Epithelial cell of esophagus (primary cell): ENCODE measurements at places on chromosomes 12 and 14.

- no peak for DNase-seq
Observed at GRCh38 chr12:21780786-21781185, 6.3 kb upstream of the KCNJ8 start.

- DNase-seq, result no peak
Observed at GRCh38 chr12:38949363-38949762, 44.0 kb upstream of the CPNE8 start.

GRCh38 chr14:52834440-52834842, 43.0 kb upstream of the GNPNAT1 start:
- peak; percentile 68 for DNase-seq

DNA sequence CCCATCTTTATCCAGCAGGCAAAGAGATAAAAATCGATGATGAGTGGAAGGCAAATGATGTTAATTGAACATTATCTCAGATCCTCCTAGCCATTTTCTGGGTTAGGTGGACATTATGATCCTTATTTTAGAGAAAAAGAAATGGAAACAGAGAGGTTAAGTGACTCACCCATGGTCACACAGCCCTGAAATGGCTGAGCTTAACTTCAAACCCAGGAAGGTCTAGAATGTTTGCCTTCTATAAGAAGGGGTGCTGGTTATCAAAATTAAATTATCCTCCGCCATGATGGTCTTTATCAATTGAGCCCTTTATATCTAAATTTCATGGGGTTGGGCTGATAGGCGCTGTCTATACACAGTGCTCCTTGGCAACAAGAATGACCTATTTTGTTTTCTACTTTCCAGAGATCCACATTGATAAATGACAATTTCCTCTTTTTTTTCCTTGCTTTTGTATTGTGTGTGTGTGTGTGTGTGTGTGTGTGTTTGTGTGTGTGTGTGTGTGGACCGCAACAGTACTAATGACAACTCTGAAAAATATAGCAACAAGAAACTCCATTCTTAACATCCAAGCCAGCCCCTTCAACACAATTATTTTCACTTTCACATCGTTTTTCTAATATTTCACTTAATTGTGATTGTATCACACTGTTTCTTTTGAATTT, 571.9 kb downstream of the VRK1 start:
- no peak for DNase-seq

GRCh38 chr12:13436182-13436581, 239.7 kb downstream of the EMP1 start:
- no peak for DNase-seq

GRCh38 chr14:55968741-55969140, 149.5 kb upstream of the PELI2 start:
- DNase-seq, result no peak

GRCh38 chr12:94900496-94900895, 103.0 kb downstream of the NDUFA12 start:
- no peak for DNase-seq

DNA sequence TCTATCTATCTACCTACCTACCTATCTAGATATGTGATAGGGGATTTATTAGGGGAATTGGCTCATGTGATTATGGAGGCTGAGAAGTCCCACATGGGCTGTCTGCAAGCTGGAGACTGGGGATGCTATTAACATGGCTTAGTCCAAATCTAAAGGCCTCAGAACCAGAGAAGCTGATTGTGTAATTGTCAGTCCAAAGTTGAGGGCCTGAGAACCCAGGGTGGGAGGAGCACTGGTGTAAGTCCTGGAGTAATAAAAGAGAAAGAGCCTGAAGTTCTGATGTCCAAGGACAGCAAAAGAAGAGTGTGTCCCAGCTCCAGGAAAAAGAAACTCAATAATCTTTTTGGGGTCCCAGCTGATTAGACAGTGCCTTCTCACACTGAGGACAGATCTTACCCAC, 98.5 kb upstream of the SEL1L start:
- no peak for DNase-seq

GRCh38 chr12:93742110-93742934, 65.1 kb downstream of the CRADD start:
- peak; percentile 65 for DNase-seq

DNA sequence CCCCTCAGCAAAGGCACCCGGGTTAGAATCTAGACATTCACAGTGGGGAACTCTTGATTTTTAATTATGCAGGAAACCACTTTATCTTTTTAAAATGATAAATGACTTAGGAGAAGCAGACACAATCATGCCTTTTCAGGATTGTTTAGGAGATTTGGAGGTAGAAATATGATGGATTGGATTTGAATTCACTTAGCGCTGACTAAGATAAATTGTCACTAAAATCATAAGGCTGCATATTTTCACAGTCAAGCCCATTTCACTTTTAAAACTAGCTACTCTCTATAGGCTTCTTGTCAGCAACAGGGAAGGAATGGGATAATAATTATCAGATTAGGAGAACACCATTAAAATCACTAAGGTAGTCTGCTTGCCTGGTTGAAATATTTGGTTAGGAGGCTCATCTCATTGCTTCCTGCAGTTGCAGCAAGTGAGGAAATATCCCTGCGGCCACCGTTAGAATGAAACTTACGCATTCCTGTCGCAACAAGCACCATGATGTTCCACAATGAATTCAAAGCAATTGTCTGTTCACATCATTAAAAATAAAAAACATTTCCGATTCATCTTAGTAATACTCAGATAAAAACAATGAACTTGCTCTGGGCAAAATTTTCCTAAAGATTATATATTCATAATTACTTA, 31.9 kb downstream of the DACT1 start:
- DNase-seq, result no peak

DNA sequence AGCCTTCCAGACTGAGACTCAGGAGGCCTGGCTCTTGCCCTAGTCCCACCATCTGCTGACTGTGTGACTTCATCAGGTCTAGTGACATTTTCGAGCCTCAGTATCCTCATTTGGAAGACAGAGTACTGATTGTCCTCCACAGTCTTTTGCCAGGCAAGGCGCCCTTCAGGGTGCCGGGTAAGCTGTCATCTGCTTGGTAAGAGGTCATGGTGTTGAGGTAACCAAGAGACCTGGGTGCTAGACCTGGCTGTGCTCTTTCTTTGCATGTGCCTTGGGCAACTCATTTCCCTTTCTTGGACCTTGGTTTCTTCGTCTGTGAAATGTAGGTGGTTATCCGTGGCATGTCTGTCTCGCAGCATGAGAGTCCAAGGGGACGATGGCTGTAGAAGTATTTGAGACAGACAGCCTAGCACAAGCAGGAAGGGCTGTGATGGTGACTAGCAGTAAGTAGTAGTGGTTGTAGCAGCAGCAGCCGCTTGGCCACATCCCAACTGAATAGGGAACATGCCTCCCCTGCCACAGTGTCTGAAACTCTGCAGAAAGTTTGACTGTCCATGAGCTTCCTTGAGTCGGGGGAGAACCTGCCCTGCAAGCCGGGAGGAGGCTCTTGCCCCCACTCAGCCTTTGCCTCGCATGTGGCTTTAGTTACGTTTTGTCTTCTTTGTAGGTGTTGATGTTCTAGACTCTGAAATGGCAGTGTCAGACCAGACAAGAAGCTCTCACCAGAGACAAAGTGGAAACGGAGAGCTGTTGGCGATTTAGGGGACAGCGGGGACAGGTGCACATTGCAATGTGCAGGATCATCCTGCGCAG, 40.3 kb downstream of the EVL start:
- DNase-seq, result no peak

DNA sequence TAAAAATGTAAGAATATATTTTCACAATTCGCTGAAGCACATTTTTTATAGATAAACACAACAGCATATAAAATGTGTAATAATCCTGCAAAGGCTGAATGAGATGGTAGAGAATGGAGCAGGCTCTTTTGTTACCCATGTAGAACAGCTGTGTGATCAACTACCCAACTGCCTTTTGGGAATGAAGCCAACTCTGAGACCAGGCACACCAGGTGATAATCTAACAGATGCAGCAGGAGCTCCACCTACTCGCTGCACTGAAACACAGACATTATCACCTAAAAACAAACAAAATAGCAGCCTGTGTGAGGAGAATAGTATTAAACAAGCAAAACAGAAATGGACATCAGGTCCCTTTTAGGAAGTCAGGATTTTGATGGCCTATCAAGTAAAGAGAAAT, 183.3 kb downstream of the CCDC59 start:
- no peak for DNase-seq

DNA sequence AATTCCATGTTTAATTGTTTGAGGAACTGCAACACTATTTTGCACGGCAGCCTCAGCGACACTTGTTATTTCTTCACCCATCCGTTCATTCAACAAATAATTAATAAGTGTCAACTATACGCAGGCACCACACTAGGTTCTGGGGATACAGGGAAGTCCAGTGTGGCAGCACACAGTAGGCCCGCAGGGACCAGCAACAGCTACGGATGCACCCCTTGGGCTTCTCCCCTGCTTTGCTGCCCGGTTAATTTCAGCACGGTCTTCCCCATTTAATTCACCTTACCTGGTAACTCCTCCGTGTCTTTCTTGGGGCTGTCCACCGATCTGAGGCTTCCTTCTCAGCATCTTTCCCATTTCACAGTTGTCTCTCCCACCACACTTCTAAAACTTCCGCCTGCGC, 48.3 kb downstream of the ZFP36L1 start:
- DNase-seq, result no peak

DNA sequence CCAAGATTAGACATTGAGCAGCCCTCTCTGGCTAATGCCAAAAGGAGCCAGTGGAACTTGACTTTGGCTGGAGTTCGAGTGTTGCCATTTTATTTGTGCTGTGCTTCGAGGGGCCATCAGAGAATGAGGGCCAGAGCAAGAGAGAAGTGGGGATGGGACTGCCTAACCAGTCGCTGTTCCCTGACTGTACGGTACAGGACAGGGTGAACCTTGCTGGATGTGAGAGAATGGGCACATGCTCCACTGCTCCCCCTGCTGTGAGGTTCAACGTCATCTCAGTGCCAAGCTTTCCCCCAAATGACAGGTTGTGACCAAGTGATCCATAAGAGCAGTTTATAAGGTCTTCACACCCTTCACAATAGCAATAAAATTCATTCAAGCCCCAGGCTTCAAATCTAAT, 55.1 kb upstream of the BCL11B start:
- no peak for DNase-seq

- DNase-seq, result no peak
Observed at GRCh38 chr12:42564556-42564955, 25.0 kb downstream of the PRICKLE1 start.

GRCh38 chr14:92944976-92945375, 22.0 kb downstream of the CHGA start:
- DNase-seq, result no peak

DNA sequence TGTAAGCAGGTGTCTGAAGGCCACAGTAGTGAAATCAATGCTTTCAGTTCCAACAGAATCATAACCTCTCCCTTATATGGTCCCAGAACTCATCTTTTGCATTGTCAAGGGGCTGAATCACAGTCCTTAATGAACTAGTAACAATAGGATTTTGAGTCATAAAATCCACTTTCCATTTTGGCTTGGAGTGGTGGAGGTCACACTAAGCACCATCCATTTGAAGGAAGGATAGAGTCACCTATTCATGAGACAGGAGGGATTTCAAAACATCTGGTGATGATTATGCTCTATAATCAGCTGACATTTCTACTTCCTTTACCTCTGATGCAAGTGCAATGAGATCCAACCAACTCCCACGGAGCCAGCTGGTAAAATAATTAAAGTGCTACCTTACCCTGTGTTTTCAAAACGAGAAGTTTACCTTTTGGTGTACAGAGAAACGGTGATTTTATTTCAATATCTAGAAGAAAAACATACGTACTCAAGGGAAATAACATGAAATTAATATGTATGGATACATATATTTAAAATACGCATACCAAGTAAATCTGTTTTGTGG, 59.1 kb downstream of the TMEM132D start:
- no peak for DNase-seq

- no peak for DNase-seq
Observed at GRCh38 chr12:119055977-119056376, 74.6 kb downstream of the SRRM4 start.

- DNase-seq, result no peak
Observed at GRCh38 chr12:62582065-62582366, 115.4 kb downstream of the MON2 start.

GRCh38 chr12:56957229-56958052, at the start of gene RDH16:
RDH16 (minus strand) TSS chr12:56957608; CDS start chr12:56957462, 146 bp downstream.
- peak; percentile 94 for DNase-seq

- DNase-seq, result no peak
Observed at GRCh38 chr12:20701106-20701505, 6.0 kb downstream of the SLCO1C1 start.

DNA sequence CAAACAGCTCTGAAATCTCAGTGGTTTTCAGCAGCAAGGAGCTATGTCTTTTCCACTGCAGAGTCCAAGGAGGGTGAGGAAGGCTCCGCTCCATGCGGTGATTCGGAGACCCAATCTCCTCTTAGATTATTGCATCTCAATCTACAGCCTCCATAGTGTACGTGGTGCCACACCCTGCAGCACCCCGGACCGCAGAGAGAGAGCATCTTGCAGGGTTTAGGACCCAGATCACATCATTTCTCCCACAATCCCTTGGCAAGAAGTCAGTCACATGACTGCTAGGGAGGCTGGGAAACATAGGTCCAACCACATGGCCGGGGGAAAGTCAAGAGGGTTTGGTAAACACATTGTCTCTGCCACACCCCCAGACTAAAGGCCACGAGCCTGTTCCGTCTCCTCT, 209.4 kb upstream of the TMEM132C start:
- DNase-seq, result no peak

DNA sequence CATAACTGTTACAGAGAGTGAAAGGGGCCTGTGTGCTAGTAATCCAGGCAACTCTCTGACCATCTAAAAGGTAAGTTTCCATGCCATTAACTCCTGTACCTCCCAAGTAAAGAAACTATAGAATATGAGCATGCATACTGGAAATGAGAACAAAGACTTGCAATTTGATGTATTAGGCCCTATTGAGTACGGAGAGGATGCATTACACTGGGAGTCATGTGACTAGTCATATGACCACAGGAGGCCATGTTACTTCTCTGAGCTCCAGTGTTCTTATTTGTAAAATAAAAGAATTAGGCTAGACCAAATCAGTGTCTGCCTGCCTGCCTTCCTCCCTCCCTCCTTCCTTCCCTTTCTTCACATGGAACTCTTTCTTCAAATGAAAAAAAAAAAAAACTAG, 440.1 kb upstream of the CCDC196 start:
- DNase-seq, result no peak
